Femur (tissue), 1 donor: ENCODE measurements at places on chromosomes 7 and 10.

GRCh38 chr7:86013662-86014061 lies 630.0 kb upstream of the GRM3 start:
- DNase-seq, result no peak

DNA sequence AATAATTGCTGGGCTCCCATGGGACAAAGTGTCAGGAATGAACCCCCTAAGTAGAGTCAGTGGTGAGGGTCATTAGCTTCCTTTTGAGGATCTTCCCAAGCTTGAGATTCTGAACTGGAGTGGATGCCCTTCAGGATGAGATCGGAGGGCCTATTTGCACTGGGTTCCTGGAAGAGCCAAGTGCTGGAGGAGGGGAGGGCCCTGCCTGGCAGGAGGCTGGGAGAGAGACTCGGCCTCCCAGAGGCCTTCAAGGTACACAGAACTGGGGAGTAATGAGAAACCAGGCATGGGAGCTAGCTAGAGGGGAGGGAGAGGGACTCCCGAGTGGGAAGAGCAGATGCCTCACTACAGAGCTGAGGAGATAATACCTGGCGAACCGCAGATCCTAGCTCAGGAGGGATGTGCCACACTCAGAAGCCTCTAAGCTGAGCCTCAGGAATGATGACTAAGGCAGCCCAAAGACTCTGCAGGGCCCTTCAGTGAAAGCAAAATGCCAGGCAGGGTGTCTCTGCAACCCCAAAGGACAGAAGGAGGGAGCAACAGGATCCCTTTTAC lies 9.4 kb downstream of the PDAP1 start:
- no peak for DNase-seq

DNA sequence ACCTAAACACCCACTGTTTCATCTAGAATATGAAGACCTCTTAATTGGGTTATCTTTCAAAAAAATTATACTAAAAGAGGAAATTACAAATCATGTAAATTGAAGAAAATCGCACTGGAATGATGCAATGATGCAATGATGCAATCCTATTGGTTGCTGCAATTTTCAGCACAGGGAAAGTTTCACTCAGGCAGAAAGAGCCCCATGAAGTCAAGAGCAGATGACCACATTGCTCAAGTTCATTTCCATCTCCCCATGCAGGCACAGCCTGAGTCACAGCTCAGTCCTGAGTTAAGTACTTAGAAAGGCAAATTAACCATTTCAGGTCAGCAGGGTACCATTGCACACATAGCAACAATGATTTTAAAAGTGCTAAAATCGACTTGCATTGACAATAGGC lies 180.3 kb upstream of the MYO3A start:
- DNase-seq, result no peak

DNA sequence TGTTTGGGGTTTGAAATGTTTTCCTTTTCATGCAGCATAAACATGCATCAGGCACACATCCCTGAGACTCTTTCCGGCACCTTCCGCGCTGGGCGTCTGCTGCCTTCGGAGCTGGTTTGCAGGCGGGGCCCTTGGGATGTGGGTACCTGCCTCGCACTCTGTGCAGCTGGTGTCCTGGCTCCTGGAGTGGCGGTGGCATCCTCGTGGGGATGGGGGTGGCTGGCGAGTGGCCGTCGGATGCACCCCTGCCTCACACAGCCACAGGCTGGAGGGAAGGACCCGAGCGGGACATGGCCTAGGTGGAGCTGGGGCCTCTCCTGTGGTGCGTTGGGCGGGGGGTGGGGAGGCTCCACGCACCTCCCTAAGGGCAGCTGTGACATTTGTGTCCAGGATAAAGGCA lies 68.5 kb upstream of the ADGRA1 start:
- no peak for DNase-seq

GRCh38 chr10:131546086-131546810 lies 234.7 kb upstream of the TCERG1L start:
- no peak for DNase-seq

- no peak for DNase-seq
These were observed 60.7 kb downstream of the EXOC4 start for GRCh38 chr7:133313575-133313974.

DNA sequence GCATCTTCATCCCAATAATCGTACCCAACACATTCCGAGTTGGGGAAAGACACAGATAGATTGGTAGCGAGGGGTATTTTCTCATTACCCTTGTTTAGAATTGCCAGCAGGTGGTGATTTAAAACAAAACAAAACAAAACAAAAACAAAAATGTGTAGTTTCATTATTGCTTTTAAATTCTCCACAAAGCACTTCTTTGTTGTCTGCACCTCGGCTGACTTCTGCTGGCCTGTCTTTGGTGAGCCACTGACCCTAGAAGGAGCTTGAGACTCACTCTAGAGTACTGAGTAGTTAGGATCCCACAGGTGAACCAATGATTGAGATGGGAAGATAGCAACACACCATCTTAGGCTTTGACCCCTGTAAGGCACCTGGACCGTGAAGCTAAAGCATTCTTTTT lies 105.4 kb upstream of the BET1 start:
- no peak for DNase-seq

GRCh38 chr7:117619681-117620080 lies 139.9 kb downstream of the CFTR start:
- DNase-seq, result no peak

- DNase-seq, result no peak
These were observed 76.7 kb downstream of the EMX2 start for GRCh38 chr10:117619223-117619622.

- DNase-seq, result no peak
These were observed 697 bp upstream of the SNX13 start for GRCh38 chr7:17940951-17941431.

GRCh38 chr7:77338260-77338659 lies 77.9 kb downstream of the GSAP start:
- no peak for DNase-seq

DNA sequence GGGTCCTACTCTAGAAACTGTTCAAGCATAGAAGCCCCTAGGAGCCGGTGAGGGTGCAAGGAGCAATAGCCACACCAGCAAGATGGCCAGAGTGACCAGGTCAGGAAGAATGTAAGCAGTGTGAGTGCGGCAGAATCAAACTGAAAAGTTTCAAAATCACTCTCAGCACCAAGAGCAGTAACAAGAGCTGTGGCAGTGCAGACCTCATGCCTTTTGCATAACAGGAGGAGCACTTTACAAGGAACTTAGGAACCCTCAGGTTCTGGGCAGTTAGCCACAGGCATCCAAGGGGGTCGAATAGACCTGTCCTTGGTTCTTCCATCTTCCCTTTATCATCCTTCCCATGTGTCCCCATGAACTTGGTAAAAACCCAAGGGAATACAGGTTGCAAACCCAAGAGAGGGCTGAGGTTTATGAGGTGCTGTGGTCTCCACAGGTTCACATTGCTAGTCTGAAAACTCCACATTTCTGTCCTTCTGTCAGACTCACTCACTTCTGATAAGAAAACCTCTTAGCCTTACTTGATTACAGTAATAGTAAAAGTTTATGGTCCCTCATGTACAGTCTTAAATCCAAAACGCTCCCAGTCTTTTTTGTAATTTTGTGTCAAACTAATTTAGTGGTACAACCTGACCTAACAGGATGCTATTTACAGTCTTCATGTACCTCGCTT lies 78.4 kb downstream of the PON1 start:
- no peak for DNase-seq

DNA sequence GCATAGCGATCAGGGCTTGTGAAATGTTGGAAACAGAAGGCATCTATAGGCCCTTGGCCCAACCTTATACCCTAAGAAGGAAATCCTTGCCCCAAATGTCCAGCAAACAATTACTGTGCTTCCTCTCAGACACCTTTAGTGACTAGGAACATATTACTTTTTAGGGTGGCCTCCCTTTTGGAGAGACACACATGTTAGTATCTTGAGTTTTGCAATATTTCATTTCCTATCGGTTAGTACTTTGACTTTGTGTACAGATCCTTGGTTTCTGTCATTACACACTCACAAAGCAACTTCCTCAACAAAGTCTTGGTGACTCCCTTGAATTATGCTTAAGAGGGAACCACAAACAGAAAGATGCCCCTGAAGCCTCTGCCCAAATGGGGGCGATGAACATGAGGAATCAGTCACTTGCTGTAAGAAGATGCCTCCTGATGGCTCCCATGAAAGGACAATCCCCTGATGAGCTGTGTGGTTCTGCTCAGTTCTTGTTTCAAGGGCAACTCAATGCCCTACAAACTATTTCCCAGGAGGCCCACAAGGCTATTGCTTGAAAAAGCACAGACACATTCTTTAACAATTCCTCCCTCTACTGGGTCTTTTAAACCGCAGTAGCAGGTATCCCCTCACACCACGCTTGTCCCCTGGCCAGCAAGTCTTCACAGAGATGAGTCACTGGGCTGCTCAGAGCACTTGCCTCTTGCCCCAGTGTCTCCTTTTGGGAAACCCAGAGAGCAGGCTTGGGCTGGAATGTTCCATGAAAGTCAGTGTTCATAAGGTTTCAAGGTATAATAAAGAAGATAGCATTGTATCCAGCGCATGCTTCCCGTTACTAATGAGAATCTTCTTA lies 196.2 kb downstream of the FANK1 start:
- DNase-seq, result no peak

DNA sequence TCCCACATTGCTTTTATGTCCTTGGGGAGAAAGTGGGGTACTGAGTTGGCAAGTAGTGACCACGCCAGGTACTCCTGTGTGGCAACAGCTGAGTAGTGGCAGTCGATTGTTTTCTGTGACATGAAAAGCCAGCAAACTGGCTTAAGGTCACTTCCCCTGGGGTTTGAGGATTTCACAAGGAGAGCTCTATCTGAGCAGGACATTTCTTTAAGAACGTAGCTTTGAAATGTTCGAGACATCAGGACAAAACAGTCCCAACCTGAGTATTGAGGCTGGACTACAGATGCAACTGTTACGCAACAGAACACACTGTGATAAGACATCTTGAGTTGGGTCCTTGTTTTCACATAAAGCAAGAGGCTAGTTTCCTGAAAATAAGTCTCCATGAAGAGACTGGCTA lies 146.7 kb upstream of the KLF14 start:
- no peak for DNase-seq

DNA sequence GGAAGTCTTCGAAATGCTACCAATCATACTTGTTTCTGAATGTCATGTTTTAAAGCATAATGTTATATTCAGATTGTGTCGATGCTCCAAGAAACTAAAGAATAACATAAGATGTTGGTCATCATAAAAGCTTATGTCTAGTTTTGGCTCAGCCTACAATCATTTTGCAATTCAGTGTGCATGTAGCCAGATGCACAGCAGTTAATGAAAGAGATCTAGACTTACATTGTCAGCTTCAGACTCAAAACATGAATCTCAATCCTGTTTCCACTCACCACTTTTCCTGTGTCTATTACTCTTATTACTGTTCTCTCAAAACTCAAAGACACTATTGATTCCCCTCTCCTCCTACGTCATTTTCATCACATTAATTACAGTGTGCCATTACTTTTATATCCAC lies 21.4 kb downstream of the TMEM196 start:
- no peak for DNase-seq

- DNase-seq, result peak; percentile 25
These were observed 2.8 kb downstream of the TRIL start for GRCh38 chr7:28955356-28955717.

GRCh38 chr10:33412653-33413361 lies 78.3 kb upstream of the NRP1 start:
- no peak for DNase-seq

DNA sequence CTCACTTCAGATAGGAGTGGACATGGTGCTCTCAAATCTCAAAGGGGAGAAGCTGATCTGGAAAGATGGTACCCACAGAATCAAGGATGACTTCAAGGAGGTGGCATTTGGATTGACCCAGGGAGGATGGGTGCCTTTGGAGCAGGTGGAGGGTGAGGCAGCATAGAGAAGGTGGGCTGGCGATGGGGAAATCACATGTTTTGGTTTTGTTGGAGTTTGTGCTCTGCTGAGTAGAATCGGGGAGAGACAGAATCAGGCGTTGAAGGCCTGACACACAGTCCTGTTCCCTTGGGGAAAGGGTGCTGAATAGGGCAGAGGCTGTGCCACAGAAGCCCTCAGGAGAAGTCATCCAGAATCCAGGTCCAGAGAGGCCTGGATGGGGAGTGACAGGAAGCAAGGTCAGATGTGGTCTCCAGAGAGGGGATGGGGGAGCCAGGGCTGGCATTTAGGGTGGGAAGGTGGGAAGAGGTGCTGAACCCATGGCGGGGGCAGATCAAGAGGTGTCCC lies 291.1 kb downstream of the GLRX3 start:
- DNase-seq, result no peak
